CD8-positive, alpha-beta T cell (primary cell): ENCODE measurements at places on chromosomes 2 and 18.
A peak's percentile ranks its signal among the peaks of the same experiment; 100 is the strongest.

- DNase-seq = peak; percentile 61
These were observed 92.4 kb downstream of the DYSF start for GRCh38 chr2:71545572-71546274.

- DNase-seq = no peak
These were observed 30.1 kb upstream of the GTF2A1L start for GRCh38 chr2:48587560-48587959.

DNA sequence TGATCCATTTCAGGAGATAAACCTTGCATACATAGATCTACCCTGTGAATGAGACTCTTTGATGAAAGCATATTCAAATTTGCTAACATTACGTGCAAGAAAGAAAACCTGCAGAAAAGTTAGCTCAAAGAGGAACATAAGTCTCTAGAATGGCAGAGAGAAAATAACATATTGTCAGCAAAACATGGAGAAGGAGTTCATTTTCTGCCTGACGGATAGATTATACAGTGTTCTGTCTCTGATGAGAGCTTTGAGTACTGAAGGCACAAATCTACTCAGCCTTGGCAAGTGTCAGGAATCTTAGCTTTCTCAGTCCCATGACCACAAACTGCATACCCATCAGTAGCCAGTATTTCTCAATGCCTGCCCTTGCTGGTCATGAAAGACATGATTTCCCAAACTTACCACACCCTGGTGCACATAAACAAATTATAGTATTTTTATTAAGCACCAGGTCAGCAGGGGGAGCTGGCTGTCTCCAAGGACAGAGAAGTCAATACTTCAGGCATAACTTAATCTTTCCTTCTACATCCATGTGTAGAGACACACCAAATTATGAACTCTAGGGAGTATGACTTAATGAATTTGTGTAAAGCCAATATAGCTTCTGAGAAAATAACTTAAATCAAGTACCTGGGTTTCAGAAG is 401.2 kb upstream of the SOX11 start:
- no peak for DNase-seq

- DNase-seq = no peak
These were observed 21.5 kb downstream of the NAB1 start for GRCh38 chr2:190670182-190670946.

GRCh38 chr2:221914334-221914880 is 342.3 kb upstream of the EPHA4 start:
- no peak for DNase-seq

- no peak for DNase-seq
These were observed 226.5 kb downstream of the IRS1 start for GRCh38 chr2:226573158-226573557.

- no peak for DNase-seq
These were observed 664.7 kb downstream of the BCL11A start for GRCh38 chr2:59888706-59889105.

- DNase-seq = no peak
These were observed 7.2 kb upstream of the SEMA4C start for GRCh38 chr2:96877042-96877451.

DNA sequence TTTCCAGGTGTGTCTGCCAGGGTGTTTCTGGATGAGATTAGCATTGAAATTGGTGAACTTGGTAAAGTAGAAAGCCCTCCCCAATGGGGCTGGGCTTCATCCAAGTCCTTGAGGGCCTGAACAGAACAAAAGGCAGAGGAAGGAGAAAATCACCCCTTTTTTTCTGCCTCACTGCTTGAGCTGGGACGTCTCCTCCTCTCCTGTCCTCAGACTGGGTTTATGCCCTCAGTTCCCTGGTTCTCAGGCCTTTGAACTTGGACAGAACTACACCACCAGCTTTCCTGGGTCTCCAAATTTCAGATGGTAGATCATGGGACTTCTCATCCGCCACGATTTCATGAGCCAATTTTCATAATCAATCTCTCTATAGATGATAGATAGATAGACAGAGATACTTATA is 53.7 kb upstream of the BIN1 start:
- DNase-seq = no peak

DNA sequence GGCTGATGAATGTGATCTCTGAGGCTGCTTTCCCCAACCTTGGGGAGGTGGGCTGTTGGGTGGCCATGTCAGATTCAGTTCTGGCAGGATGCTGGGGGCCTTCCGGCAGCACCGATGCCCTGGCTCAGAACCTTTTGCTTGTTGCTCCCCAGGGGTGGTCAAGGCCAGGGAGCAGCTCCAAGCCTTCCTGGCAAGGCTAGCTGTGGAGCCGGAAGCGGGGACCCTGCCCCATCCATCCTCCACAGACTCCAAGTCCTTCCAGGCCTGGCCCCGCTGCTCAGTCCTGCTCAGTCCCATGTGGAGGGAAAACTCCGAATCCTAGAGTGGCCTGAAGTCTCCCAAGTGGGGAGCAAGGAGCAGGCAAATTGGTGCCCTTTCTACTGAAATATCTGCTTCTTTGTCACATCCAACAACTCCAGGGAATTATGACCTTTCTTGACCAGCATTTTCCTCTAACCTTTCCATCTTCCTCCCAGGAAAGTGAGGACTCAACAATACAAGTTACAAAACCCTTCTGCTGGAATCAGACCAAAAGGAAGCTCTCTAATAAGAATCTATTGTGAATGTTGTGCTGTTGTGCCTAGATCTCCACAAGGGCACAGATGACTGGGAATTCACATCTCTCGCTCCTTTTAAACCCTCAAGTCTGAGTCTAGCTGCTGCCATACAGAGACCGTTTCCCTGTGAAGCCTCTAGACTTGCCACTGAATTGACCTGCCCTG is 134.0 kb downstream of the MCFD2 start:
- no peak for DNase-seq

DNA sequence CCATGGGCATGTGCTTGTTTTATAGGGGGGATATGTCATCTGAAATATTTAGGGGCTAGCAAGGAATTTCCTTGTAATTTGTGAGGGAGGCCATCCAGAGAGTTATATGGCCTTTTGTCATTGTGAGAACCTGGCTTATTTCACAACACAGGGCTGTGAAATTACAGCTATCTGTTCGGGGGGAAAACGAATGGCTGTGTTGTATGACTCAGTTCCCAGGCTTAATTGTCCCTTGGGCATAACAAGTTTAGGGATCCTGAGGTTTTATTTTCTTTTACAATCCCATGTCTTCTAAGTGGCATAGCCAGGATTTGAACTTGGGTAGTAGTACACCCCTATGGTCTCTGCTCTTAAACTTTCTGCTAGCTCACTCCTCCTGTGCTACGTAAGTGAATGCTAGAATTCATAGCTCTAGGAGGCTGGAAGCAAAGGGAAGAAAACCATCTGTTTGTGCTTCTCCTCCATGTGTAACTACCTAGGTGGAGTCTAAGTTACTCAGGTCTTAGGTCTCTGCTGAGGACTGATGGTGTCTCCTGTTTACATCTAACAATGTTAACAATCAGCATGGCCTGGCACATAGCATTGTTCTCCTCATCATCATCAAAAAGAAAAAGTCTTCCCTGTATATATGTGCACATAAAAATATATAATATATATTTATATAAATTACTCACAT is 53.8 kb downstream of the SKA1 start:
- no peak for DNase-seq
